ENCODE measurements at places on chromosomes 3 and 15.

- DNase-seq, result no peak
Measured at GRCh38 chr3:111325160-111325718, 216.8 kb upstream of the CD96 start.

- no peak for DNase-seq
Measured at GRCh38 chr15:101050623-101051290, 131.6 kb downstream of the LRRK1 start.

- no peak for DNase-seq
Measured at GRCh38 chr3:88263417-88264100, 113.8 kb downstream of the C3orf38 start.

DNA sequence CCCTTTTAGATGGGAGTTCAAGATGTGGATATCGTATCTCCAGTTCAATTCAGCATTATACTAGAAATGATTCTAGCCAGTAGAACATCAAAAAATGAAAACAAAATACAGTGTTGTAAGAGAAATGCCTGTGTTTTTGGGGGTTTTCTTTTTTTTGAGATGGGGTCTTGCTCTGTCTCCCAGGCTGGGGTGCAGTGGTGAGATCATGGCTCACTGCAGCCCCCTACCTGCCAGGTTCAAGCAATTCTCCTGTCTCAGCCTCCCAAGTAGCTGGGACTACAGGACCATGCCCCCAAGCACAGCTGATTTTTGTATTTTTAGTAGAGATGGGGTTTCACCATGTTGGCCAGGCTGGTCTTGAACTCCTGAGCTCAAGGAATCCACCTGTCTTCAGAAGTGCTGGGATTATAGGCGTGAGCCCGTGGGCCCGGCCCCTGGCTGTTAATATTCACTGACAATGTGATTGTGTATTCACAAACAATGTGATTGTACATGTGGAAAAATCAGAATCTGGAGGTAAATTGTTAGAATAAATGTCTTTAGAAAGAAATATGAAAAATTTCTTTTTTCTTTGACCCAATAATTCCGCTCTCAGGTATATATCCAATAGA is 59.0 kb downstream of the ARIH1 start:
- DNase-seq, result peak; percentile 43

DNA sequence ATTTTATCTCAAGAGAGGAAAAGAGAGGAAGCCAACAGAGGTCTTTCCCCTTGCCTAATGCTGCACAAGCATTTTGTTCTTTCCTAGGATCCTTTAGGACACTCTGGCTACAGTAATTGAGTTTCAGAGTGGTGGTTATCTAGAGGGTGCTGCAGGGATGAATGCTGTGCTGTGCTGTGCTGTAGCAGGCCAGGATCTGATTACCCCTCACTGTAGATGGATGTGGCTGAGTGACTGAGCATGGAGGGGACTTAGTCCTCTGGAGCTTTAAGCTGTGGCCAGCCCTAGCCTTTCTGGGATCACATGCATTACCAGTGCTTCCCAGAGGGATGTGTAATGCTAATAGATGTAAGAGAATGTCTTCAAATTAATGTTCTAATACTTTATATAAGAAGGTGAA is 94.8 kb downstream of the SLC9A9 start:
- DNase-seq, result no peak

DNA sequence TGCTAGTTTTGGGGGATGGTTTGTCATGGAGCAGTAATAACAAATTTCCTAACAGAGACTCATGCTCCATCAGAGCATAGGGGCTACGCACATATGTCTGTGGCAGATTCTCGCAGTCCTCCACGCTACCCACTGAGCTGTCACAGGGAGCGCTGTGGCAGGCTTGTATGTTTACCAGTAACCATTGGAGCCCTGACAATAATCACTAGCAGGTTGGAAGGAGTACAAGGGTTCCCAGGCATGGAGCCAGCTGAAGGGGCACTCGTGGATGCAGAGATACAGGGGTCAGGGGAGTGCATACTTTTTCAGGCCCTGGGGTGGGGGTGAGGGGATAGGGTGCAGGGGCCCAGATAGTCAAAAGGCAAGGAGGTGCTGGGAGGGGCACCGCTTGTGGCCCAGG is 7.9 kb upstream of the GP9 start:
- DNase-seq, result no peak
